Osteocyte (in vitro differentiated cells): ENCODE measurements at places on chromosomes 3 and 15. TPM values are rescaled to one million over a fixed set of nuclear protein-coding genes. Genes with fewer than 3 reads are reported as not detected.

Gene MAP2K5
- total RNA-seq = 26.1 and 26.9 TPM in 2 replicates

GRCh38 chr3:13569201-13569600, 20.3 kb downstream of the FBLN2 start:
- no peak for DNase-seq

- no peak for DNase-seq
These were observed 17.1 kb downstream of the ARHGAP31 start for GRCh38 chr3:119311081-119311925.

- DNase-seq = no peak
These were observed 400.8 kb upstream of the PROK2 start for GRCh38 chr3:72185549-72186399.

DNA sequence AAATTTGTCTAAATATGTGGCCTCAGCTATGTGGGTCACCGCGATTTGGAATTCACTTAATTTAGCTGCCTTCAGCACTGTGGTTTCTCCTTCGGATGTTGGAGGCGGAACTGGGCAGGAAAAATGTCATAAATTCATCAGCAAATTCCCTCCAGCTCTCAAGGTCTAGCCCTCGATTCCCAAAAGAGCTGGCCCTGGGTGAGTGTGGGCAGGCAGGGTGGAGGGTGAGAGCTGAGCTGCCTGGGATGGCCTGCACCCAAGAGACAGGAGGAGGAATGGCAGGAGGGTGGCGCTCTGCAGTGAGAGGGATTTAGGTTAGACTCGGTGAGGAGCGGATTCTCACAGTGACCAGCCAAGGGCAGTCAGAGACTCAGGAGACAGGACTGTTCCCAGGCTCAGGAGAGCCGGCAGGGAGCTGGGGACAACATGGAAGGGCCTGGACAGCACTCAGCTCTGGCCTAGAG, 57.1 kb downstream of the FEM1B start:
- DNase-seq = peak; percentile 88

DNA sequence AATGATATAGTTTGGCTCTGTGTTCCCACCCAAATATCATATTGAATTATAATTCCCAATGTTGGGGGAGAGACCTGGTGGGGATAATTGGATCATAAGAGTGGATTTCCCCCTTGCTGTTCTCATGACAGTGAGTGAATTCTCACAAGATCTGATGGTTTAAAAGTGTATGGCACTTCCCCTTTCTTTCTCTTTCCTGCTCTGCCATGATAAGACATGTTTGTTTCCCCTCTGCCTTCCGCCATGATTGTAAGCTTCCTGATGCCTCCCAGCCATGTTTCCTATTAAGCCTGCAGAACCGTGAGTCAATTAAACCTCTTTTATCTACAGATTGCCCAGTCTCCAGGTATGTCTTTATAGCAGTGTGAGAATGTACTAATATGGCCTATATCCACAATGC, 126.7 kb upstream of the GMNC start:
- no peak for DNase-seq
